Activated gamma-delta T cell treated with Interleukin-2 at 50 U/mL for 16 hours (primary cell): ENCODE measurements at places on chromosomes 3 and 15.

DNA sequence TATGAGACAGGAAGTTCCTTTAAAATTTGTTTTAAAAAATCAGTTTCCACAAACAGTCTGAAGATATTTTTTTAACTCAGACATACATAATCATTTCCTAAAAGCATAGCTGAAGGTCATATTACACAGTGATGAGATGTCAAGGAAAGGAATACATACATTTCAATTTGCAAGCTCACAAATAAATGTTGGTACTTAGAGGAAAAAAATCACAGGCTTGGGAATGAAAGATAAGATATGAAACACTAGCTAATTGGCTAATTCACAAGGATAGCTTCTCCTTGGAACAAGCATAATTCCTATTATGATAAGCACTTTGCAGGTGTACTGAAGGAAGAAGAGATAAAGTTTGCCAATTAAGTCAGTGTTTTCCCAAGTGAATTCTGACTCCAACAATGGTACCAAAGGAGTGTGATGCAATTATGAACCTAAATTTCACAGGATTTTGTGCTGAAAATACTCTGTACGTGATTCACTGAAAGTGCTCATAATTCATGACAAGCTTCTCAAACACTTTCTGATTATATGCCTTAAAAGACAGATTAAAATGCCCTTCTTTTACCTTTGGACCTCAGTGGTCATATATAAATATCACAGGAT is 112.4 kb downstream of the FRMD5 start:
- no peak for DNase-seq

GRCh38 chr3:179083977-179084376 is 12.4 kb upstream of the ZMAT3 start:
- no peak for DNase-seq

DNA sequence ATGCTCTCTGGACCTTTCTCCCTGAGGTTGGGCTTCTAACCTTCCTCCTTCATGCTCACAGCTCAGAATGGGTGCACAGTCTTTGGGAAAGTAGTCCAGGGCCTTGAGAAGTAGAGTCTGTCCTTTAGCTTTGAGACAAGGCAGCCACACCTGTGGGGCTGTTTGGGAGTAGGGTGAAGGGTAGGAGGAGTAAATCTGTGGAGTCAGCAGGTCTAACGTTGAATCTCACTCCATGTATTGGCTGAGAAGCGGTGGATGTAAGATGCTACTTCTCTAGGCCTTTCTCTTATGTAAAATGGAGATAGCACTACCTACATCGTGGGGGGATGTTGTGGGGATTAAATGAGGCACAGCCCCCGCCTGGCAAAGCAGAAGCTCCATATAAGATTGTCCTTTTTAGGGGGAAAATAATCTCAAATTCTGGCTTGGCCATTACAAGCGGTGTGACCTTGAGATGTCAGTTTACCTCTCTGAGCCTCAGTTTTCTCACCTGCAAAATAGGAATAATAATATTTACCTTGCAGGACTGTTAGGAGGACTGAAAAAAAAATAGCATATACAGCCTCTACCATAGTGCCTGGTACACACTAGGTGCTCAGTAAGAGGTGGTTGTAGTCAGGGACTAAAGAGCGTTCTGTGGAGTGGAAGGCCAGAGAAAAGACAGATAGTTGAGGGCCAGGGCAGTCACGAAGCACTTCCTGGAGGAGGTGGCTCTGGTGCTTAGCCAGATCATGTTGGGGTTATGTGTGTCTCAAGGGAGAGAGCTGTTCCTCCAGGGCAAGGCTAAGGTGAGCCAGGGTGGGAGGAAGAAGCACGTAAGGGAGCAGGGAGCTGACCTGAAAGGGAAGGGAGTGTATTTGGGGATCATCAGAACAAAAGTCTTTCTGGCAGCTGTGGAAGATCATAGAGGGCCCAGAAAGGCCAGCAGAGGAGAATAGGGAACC is 82.8 kb upstream of the MRPS22 start:
- DNase-seq: no peak

GRCh38 chr3:141055536-141056445 is 4.6 kb downstream of the SPSB4 start:
- no peak for DNase-seq

DNA sequence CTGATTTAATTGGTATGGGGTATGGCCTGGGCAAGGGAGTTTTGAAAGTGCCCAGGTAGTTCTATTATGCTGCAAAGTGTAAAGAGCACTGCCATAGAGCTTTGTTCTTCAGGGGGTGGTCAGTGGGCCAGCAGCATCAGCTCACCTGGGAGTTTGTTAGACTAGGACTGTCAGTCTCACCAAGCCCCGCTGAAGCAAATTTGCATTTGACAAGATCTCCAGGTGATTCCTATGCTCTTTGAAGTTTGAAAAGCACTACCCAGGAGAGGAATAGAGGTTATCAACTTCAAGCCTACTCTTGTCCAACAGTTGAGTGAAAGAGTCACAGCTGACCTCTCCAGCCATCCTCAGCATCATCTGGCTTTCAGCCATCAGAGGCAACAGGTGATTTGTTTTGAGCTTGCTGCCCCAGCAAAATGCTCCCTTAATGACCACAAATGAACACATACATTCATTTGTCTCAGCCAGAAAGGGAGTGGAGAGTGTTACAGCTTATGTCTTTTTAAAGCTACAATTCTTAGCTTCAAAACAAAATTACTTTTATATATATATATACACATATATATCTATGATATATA is 8.0 kb downstream of the ZSCAN2 start:
- DNase-seq: no peak

DNA sequence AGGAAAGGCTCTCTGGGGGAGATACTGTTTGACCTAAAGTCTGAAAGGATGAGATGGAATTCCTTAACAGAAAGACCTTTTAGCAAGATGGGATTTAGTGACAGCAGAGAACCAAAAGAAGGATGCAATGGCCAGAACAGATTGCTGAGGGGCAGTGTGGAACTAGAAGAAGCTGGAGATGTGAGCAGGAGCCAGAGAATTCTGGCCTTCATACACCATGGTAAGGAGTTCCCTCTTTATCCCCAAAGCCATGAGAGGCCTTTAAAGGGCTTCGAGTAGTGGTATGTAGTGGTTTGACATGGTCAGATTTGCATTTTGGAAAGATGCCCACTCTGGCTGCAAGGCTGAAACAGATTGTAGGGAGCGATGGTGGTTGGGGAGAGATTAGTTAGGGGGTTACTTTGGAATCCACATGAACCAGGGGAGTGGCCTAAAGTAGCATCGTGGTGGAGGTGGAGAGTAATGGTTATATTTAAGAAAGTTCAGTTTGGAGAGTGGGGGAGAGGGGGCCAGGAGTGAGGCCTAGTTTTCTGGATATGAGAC is 34.0 kb upstream of the NPHP3 start:
- no peak for DNase-seq

DNA sequence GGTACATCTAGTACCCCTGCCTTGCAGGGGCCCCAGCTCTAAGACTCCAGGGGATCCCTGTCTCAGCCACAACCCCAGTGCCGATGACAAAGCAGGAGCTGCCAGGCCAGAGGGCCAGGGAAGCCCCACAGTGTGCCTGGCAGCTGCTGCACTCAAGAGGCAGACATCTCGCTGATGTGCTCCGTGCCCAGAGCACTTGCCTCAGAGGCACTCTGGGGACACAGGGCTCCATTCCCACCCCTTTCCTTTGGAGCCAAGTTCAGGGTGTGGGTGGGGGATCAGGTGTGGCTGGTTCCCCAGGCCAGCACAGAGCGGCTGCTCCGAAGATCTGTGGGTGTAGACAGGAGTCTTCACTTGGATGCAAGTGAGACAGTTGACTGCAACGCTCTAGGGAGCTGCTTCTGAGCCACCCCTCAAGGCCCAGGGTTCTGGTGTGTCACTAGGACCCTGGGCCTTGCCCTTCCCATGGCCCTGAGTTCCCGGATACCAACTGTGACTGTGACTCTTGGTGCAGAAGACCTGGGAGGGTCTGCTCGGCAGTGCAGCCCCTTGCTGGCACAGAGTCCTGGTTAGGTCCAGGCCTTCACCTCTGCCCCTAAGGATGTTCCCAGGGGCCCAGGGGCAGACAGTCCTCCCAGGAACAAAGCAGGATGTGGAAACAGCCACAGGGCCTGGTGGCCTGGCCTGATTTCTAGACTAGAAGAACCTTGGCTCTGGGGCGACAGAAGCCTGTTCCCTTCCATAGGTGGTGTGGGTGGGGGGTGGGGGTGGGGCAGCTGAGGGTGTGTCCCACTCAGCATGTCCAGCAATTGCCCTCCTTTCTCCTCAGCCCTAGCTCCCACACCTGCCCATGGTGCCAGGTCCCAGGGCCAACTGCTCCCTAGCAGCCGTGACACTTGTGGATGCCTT is 2.5 kb downstream of the NT5DC2 start:
- DNase-seq: no peak

DNA sequence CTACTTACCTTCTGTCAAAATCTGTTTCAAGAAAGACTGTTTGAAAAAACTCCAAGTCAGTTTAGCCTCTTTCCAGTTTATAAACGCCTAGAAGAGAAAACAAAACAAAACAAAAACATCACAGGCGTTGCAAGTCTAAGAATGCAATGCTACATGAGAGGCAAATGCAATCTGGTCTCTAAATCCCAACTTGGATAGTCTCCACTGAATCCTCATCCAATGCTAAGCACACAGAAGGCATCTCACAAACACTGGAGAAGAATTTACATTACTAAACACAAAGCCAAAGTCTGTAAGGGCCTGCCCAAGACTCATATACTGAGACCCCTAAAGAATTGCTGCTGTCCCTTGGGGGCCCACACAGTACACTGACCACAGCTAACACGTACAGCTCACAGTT is 18.4 kb downstream of the RFT1 start:
- DNase-seq: no peak
